Stimulated activated CD4-positive, alpha-beta T cell treated with anti-CD3 and anti-CD28 coated beads, Interleukin-2, amount 100 ng/mL, for 48 hours (primary cell): ENCODE measurements at places on chromosomes 2 and 18.

DNA sequence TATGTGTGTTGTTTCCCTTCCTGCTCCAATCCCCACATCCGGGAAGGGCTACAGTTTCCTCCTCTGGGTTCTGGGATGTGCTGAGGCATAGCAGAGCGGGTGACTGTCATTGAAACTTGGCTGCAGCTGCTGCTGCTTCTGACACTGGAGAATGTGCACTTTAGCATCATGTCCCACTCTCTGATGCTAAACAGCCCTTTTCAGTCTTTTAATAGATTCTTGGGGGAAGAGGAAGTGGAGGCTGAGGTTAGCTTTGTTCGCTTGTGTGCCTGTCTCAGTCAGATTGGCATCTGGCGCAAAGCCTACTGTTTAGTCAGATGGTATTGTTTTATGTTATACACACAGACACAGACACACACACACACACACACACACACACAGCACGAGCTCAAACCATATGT is 136.5 kb upstream of the RND3 start:
- no peak for DNase-seq

DNA sequence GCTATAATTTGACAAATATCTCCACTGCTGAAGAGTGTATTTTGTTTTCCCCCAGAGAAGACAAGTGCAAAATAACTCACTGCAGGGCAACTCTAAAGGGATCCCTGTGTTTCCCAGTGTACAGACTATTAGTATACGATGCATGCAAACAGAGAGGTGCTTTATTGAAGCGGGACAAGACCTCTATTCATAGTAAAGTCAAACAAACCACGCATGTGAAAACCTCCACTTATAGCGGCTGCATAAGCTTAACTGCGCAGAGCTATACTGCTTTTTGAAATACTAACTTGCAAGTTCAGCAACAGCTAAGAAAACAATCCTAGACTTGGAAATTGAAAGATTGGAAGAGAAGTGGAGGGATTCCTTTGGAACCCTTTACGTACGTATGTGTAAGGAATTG is 15.6 kb downstream of the RNF144A start:
- DNase-seq: no peak

DNA sequence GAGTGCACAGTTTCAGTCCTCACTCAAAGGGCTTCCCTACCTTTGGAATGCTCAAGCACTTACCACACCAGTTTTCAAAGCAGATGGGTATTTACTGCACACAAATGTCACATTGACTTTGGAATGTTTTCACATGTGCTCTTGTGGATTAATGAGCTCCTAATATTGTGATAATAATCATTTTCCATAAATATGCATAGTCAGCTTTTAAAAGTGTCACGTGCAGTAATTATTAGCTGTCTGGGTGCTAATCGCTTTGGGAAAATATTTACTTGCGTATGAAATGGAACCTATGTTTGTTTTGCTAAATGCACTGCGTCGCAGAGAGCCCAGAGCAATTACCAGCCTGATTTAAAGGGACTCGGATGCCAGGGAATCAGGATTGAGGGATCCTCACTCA is 229.3 kb downstream of the SMAD2 start:
- DNase-seq: no peak

DNA sequence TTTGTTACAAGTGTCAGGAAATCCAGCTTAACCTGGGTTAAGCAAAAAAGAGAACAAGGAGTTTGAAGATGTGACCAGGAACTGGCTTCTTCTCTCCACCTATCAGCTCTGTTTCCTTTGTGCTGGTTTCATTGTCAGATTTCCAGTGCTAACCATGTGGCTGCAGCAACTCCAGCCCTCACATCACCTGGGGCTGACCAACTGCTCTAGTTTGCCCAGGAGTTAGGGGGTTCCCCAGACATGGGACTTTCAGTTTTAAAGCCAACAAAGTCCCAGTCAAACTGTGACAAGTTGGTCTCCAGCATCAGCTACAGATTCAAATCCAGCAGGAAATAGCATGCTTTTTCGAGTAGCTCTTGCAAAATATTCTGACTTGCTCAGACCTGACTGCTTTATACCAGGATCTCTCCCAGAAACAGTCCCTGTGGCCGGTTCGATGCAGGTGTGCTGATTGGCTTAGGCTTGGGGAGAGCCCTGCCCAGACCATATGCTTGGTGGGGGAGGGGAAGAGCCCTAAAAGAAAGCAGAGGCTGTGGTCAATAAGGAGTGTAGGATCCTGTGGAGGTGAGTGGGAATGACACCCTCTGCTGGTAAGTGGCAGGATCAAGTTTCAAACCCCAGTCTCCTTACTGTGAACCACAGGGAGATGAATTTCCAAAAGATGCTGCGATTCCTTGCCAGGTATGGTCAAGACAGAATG is 49.5 kb downstream of the KCNE4 start:
- no peak for DNase-seq

DNA sequence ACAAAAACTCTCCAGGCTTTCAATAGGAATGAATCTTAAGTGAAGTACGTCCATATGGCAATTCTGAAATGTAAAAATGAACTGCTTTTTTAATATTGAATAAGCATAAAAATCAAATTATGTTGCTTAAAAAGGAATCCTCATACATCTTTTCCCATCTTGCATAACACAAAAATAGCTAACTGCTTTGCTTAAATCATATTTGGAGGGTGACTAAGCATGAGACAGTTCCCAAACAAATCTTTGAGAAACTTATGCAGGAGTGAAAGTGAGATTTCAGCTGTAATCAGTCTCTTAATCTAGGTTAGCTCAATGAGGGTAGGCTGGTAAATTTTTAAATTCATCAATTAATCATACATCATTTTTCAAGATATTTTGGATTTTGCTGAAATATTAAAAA is 111.5 kb downstream of the MBD5 start:
- no peak for DNase-seq

- no peak for DNase-seq
These were observed 196.0 kb downstream of the CALCRL start for GRCh38 chr2:187252063-187252462.

DNA sequence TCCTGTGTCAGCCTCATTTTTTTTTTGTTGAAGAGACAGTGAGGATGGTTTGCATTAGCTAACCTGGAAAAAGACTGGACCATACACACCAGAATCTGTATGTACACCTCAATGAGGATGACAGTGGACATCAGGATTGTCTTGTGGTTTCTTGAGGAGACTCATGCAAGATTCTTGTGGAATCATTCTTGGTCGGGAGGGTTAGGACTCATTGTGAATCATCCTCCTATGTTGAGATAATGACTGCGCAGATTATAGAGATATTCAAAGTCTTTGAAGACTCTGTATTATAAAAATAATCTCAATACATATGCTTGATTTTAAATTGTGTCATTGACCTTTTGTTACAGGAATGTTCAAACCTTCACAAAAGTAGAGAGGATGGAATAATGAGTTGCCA is 49.1 kb upstream of the DOCK10 start:
- no peak for DNase-seq

DNA sequence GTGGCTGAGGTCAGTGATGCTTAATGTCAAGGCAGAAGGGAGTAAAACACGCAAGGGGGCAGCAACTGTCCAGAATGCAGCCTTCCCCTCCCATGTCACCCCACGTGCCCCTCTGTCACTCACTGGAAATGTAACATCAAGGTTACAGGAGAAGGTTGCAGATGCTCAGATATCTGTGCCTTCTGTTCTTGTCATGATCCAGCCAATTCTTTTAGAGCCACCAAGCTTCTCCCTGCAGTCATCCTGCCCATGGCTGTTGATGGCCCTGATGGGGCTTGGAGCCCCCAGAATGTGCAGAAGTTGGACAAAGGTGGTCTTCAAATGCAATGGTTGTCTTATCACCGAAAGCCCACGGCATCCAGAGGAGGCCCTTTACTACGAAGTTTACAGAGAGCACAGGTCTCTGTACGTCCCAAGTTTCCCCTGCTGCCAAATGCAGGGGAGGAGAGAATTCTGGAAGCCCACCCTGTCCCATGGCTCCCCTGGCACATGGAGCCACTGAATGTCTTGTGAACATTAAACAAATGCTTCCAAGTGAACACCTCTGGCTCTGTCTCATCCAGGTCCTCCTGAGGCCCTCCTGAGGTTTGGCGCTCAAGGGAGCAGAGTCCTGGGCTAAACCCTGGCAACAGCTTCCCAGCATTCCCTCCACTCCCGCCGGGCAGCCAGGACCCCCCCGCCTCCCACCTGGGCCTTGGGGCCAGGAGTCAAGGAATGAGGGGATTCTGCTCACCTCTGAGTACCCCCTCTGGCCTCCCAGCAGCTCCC is 4.5 kb upstream of the GPR55 start:
- no peak for DNase-seq

DNA sequence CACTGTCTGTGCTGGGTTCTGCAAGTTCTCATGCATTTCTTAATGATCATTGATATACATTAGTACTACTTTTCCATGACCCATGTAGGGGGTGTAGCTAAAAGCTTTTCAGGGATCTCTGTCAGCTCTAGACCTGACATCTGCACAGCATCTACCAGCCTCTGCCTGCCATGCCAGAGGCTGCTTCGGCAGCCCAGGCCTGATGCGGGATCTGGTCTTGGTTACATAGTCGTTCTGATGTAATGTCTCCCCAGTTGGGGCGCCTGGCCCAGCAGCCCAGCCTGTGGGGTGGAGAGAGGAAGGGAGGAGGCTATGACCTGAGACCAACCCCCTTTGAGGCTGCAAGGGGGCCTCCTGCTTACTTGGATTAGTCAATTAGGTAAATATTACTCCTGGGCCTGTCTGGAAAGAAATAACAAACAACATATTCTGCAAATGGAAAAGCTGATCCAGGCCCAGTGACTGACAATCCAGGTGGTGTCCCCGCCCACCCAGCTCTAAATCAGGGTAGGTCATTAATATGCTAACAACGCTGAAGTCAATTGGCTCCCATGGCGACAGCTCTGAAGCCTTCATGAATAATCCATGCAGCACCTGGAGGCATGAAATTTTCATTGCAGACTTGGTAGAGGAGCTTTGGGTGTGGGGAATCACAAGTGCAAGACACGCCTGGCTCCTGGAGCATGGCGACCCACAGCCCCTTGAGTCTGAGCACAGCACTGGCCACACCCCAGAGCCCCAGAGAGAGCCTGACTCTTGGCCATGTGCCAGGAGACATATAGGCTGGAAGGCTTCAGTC is 575.3 kb downstream of the CMPK2 start:
- DNase-seq: no peak

DNA sequence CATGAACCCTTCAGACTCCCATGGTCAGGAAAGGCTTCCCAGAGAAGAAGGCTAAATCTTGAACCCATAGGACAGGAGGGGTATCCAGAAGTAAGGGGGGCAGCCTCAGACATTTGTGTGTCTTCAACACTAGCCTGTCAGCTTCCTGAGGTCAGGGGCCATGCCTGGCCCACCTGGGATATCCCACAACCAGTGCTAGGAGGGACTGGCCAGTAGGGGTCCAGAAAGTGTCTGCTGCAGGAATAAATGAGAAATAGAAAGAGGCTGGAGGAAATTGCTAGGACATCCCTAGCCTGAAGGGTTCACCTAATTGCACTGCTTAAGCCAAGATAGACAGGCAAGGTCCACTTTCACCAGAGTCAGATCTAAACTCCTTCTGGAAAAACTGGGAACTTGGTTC is 799.6 kb upstream of the ID2 start:
- no peak for DNase-seq

- no peak for DNase-seq
These were observed 36.3 kb downstream of the PTPRM start for GRCh38 chr18:7603259-7604000.

GRCh38 chr2:213279971-213280370 is 4.3 kb upstream of the SPAG16 start:
- DNase-seq: no peak

DNA sequence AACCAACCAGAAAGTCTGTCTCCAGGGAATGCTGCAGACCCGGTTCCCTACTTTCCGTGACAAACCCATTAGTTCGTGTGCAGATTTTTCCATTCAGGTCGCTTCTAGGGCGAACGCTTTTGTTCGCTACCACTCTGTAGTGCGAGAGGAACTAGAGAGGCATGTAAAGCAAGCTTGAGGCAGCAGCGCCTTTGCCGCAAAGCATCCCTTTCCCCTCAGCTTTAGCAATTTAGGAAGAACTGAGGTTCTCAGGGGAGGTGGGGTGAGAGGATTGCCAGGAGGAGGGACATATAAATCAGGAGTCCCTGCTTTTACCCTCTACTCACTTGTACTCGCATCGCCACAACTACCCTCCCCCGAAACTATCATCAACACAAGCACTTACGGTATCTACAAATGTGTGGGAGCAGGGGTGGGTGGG is 748 bp upstream of the ZNF804A start:
- no peak for DNase-seq

- no peak for DNase-seq
These were observed 104.0 kb downstream of the COBLL1 start for GRCh38 chr2:164737612-164738081.

DNA sequence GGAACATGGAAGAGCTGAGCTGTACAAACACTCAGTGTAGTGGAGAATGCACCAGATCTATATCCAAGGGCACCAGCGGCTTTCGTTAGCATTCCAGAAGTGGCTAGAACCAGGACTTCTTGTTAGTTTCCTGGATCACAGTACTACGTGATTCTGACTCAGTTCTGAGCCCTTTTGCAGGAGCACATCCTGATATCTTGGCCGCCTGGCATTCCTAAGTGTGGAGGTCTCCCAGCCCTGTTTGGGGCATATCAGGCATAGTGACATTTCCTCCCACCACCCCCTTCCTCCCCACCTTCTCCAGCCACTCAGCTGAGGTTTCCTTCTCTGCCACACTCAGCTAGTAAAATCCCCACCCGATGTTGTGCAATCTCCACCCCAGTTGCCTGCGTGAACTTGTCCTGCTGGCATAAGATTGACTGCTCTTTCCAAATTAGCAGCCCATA is 63.4 kb downstream of the BMP10 start:
- no peak for DNase-seq

DNA sequence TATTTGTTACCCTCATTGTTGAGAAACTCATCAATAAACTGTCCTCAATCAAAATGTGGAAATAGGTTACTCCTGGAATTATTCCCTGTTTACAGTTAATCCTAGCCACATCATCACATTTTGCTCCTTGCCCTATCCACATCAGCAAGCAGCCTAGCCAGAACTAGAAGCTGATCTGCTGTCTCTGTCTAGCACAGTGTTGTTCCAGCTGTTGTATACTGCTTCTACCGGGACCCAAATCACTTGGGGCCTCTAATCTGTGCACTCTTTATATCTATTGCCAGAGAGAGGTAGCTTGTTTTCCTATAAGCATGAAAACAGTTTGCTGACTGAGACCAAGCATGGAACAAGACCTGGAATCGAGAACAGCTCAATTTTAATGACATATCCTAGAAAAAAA is 196.2 kb upstream of the SP5 start:
- DNase-seq: no peak

GRCh38 chr2:112095681-112096080 is 40.6 kb downstream of the TMEM87B start:
- no peak for DNase-seq

DNA sequence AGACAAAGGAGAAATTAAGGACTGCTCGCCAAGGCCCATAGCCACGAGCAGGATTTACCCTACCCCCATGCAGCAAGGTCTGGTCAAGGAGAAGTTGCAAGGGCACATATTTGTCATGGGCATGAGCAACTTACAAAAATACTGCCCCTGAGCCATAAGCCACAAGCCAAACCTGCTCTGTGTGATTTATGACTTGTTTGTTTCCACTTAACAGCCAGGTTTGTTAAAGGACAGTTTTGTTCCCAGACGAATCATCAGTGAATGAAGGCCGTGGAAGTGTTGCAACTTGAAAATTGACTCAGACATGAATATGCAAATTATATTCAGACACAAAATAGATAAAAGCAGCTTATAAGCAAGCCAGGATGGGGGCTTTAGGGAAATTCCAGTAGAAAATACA is 31.3 kb upstream of the EVA1A start:
- no peak for DNase-seq
